ENCODE measurements at places on chromosomes 3 and 15.

GRCh38 chr3:187267306-187267705 is 24.2 kb downstream of the MASP1 start:
- no peak for DNase-seq

DNA sequence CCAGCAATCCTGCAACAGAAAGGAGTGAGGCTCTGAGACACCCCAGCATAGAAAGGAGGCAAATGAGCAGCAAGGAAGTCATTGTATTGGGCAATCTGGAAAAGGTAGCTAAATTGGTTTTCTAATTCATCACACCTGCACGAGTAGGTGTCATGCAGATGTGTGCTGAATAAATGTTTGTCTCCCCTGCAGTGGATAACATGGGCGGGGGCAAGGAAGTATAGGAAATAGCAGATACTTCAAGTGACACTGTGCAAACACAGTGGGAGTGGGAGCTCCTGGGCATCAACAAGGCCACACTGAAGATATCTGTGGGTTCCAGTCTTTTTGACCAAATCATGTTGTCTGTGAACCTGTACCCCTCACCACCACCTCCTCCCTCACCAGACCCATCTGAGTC is 14.4 kb upstream of the HTR3E start:
- DNase-seq: no peak

DNA sequence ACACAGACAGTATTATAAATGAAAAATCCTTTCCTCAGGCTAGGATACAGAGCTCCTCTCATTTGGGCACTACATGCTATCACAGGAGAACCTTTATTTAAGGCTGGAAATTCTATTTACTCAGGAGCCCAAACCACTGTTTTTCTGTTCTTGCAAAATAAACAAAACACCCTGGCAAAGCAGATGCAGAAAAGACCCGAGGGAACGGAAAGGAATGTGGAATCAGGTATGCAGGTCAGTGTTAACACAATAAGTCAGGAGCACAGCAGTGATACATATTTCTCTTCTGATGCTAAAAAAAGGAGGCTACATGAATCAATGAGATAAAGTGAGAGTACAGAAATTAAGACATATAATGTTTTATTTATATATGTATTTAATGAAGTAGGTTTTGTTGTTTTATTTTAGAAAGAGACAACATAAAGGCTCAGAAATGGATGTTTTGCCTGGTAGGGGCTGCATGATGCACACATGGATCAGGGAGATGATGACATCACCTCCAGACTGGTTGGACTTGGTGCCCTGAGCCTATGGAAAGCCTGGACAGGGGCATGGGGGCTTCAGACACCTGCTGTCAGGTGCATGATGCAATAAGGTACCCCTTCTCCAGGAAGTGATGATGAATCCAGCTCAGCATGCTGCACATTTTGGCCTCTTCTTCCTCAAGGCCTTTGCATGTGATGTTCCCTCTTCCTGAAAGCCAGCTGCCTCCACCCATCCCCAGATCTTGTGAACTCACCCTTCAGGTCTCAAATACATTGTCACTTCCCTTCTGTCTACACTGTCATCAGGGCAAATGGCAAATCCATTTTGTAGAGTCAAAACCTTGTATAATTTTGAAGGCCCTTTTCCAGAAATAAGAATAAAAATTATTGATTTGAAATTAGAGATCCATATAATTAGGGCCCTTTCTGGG is 19.1 kb upstream of the RBP1 start:
- DNase-seq: no peak

- no peak for DNase-seq
These were observed 1.4 kb downstream of the PAQR5 start for GRCh38 chr15:69299943-69300588.

DNA sequence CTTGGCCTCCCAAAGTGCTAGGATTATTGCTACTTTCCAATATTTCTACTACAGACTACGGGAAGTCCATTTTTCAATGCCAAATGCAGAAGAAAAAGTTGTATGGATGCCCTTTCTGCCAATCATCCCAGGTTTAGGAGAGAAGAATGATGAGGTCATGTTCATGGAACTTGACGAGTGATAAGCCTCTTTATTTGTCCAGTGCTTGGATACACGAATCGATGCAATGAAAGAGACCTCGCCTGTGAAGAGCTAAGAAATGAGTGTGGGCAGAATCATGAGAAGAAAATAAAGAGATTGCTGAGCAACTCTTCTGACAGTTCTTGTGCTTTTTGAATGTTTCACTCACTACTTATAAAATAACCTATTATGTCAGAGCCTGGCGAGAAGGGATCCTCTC is 996 bp upstream of the SLC28A1 start:
- DNase-seq: no peak

GRCh38 chr3:80259736-80260135 is 491.9 kb upstream of the ROBO1 start:
- no peak for DNase-seq
